ENCODE measurements at places on chromosomes 4 and X.

- no peak for DNase-seq
Observed at GRCh38 chr4:146255874-146256273, 41.5 kb downstream of the REELD1 start.

- no peak for DNase-seq
Observed at GRCh38 chr4:40874331-40874730, 124.6 kb downstream of the NSUN7 start.

- no peak for DNase-seq
Observed at GRCh38 chr4:148077581-148077980, 345.7 kb downstream of the ARHGAP10 start.

GRCh38 chr4:113159942-113160545 is 110.6 kb downstream of the ANK2 start:
- no peak for DNase-seq

- DNase-seq = no peak
Observed at GRCh38 chrX:30938295-30938694, 49.2 kb upstream of the TAB3 start.

DNA sequence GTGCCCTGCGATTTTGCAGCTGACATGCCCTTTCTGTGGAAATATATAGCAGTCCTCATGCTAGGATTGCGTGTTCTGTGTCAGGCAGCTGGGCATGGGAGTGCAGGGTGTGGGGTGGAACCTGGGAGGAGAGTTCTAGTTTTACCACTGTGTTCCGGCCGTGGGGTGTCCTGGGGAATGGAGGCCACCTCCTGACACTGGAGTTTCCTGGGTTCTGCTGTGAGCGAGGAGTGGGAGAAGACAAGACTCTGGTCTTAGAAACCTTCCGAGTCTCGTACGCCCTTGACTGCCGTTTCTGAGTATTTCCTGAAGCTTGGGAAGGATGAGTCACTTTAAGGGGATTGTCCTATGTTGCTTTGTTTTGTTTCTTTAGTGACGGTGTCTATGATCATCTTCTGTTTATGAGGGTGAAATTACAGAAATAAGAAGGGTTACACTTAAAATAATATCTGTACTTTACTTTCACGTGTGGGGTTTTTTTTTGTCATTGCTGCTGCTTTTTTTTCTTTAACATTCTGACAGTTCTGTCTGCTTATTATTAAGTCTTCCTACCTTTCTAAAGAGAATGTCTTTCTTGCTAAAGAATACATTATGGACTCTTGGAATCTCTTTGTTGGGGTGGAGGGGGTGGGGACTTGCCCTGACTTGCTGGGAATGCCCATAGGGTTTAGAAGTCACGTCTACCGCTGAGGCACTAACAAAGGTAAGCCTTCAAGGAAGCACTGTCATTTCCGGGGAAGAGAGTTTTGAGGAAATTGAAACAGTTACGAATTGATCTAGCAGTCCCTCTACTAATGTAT is 19.1 kb downstream of the CD99 start:
- DNase-seq = no peak

DNA sequence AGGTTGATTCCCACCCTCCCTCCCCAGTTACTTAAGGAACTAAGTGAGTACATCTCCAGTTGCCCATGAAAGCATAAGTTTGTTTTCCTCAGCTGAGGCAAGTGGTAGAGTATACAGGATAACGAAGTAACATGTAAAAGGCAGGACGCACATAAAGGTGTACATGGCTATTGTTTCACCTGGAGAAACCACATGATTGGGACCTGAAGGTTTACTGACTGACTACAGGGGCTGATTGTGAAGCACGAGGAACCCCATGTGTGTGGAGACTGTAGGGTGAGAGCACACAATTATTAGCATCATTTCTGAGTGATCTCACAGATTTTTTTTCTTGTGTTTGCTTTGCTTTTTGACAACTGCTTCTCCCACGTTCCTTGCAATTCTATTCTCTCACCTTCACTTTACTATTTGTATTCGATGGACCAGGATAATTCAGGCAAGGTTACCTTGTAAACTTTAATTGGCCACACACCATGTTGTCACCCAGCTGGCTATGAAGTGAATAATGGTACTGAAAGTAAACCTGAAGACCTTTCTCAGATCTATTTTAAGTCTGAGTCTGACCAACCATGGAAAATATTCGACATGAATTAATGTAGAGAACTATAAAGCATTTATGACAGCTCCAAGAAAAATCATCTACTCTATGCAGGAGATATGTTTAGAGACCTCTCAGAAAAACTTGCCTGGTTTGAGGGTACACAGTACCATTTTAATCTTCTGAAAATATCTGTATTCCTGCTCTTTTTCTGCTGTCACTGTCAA is 102.5 kb upstream of the MYOZ2 start:
- DNase-seq = no peak

DNA sequence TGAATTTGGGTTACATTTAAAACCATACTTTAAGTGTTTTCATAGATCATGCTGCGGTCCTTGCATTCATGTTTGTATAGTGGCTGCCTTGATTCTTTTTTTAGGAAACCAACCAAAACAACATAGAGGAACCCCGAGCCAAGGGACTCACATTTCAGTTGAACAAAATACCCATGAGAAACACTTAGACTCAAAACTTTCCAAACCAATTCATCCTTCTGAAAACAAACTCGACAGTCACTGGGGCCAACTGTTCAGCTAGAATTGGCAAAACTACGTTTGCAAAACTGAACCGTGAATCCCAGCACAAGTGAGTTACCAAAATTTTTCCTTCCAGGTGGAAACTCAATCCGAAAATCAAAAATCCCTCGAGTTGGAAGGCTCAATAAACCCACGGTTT is 1.4 kb downstream of the ADGRA3 start:
- DNase-seq = no peak

DNA sequence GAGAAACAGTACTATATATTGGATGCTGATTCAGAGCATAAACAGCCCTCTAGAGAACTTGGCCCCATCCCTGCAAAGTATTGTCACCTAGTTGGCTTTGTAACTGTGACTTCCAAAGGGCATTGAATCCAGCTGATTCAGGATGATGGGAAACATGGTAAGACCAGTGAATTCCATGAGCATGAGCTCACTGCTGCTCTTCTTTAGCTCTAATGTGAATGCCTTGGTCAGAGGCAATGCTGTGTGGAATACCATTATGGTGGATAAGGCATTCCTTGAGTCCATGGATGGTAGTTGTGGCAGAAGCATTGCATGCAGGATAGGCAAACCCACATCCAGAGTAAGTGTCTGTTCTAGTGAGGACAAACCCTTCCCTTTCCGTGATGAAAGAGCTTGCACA is 365.6 kb upstream of the EDA2R start:
- no peak for DNase-seq

- DNase-seq = no peak
Observed at GRCh38 chr4:113969709-113970334, 9.6 kb downstream of the ARSJ start.

GRCh38 chrX:132009350-132009749 is 13.8 kb upstream of the STK26 start:
- DNase-seq = no peak

DNA sequence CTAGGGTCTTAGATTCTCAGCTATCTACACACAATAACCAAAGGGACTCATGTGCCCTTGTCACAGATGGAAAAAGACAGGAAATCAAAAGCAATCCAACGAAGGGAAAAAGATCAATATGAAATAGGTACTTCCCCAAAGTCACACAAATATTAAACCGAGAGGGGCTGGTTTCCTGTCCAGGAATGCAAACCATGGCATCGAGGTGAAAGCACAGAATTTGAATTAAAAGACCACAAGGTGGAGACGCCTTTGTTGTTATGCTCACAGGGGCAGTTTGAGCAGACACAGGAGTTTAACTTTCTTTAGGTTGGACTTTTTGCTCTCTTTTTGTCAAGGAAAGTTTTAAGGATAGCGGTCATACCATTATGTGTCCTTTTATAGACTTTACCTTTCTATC is 14.3 kb downstream of the H2BW1 start:
- no peak for DNase-seq

DNA sequence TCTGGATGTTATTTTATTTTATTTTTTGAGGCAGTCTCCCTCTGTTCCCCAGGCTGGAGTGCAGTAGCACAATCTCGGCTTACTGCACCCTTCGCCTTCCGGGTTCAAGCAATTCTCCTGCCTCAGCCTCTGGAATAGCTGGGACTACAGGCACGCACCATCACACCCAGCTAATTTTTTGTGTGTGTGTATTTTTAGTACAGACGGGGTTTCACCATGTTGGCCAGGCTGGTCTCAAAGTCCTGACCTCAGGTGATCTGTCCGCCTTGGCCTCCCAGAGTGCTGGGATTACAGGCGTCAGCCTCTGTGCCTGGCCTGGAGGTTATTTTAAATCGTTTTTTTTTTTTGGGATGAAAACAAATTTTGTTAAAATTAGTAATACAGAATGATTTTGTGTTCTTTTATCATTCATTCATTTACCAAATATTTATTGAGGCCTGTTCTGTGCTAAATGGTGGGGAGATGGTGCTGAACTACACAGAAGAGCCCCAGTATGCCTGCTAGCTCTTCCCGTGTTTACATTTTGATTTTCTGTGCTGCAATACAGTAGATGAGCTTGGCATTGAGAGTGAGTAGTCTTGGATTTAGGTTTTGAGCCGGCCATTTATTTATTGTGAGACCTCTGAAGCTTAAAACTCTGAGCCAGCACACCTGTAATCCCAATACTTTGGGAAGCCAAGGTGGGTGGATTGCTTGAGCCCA is 22.7 kb downstream of the ADD1 start:
- no peak for DNase-seq

DNA sequence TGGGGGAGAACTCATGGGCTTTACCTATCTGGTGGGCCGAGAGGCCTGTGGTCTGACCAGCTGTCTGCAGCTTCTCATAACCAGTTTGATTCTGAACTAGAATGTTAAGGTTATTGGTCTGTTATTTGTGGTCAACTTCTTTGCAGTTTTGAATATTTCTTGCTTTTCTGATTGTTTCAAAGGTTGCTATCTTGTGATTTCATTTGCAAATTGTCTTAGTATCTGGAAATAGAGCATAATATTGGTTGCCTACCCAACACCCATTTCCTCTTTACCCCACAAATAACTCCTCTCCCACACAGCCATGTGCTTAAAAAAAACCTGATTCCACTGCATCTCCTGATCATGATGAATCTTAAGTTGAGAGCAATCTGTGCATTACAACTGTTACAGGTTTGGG is 39.1 kb upstream of the BMP2K start:
- peak; percentile 34 for DNase-seq

DNA sequence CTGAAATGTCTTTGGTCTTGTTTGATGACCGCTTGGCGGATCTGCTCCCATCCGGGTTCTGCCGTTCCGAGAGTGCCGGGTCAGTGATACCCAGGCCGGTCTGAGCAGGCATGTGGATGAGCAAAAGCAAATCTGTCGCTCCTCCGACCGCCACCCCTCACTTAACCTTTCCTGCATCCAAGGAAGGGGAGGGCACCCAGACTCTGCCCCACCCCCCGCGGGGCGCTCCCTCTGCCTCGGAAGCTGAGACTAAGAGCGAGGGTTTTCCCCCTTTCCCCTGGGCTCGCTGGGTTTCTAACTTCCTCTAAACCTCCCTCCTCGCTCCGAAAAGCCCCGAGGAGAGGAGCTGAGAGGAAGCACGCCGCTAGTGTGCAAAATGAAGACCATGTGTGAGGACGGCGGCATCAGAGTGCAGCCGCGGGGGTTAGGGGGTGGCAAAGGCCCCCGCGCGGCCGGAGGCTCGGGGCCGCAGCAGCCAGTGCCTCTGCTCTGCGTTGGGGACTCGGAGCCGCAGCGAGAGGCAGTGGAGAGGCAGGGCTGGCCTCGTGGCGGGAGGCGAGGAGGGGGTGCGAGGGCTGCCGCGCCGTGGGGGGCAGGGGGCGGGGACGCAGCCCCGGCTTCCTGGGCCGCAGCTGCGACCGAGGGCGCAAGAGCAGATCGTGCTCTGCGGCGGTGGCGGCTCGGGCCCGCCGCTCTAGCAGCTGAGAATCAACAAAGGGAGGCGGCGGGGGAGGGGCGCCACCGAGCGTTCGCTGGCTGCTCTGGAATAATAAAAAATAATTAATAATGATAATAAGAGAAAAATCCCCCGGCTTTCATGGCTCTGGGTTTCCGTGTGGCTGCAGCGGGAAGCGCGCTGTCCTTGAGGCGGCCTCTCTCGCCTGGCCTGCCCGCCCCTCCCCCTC is 55.8 kb upstream of the BCOR start:
- DNase-seq = peak; percentile 21

DNA sequence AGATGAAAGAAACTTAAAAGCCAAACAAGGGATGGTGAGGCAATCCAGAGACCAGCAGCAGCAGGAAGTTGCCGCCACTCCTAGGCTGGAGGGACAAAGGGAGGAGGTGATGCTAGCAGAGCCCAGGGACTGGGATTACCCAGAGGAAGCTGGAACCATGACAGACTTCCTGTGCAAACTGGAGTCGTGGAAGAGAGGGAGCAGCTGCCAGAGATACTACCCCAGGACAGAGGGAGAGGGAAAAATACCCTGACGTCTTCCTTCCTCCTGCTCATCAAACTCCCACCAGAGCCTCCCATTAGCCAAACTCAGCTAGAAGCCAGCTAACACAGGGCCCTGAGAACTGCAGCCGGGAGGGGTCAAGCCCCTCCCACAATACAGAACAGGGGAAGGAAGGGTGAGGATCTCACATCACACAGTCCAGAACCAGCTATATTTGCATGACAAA is 101.2 kb upstream of the KLF3 start:
- DNase-seq = no peak

GRCh38 chr4:119093042-119093827 is 42.4 kb upstream of the MYOZ2 start:
- DNase-seq = no peak

DNA sequence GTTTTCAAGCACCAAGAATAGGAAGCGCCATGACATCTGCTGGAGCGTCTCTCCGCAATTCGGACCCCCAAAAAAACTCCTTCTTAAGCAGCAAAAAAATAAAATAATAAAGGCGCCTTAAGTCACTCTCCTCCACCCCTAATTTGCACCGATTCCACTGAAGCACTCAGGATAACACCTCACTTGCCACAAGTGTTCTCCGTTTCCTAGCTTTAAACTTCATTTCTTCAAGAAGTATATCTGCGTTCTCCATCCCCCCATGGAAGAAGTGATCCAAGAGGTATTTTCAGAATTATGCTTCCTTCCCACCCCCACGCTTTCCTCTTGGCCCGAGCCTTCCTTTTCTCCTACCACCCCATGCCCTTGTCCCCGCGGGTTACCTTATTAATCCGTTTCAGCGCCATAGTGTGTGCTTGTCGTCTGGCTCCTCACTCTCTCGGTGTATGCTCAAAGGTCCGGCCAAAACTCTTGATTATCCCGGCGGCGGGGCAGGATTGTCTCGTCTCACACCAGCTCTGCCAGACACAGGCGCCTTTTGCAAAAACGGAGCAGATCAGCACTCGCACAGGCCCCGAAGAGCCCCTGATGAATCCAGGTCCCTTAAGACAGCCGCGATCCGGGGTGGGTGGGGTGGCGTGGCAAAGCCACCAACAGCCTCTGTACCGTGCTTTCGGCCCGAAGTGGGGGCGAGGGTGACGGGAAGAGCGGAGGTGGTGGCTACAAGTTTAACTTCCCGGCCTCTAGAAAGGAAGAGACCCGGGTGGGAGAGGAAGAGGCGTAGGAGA is 1.1 kb downstream of the UBE2D3 start:
- DNase-seq = no peak

DNA sequence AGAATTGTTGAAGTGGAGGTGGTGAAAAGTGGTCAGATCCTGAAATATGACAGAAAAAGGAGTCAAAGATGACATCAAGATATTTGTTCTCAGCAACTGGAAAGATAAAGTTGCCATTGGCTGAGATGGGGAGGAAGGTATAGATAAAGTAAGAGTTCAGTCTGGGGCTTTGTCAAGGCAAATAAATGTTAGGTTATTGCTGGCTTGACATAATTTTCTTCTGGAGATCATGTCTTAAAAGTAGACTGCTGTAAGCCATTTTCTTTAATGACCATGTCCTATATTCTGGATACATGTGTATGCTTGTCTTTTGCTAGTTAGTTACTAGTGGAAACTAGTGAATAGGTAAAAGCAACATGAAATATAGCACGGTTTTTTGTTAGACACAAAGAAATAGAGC is 5.6 kb downstream of the USP53 start:
- no peak for DNase-seq
